GM04503 (cell line): ENCODE measurements at places on chromosomes 13 and 19.
A peak's percentile ranks its signal among the peaks of the same experiment; 100 is the strongest.

DNA sequence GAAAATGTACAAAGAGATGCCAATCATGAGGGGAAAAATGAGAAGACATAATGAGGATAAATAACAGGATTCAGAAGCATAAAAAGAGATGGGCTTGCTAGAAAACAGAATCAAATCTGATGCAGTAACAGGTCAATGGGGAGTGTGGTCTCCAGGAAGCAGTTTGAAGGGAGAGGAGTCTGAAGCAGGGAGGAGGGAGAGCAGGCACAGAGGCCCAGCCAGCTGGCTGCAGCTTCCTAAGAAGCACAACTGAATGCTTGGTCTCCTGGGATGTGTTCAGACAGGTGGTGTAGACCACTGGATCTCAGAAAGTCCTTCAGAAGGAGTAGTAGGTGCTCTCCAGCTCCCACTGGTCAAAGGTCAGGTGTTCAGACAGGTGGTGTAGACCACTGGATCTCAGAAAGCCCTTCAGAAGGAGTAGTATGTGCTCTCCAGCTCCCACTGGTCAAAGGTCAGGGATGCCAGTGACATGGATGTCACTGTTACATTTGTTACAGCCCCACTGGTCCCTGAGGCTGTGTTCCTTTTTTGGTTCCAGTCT lies 68.3 kb upstream of the UBAC2 start:
- DNase-seq = no peak

- DNase-seq = no peak
Measured at GRCh38 chr13:98324105-98324504, 147.0 kb upstream of the RNF113B start.

GRCh38 chr13:32246468-32246867 lies 68.7 kb downstream of the ZAR1L start:
- DNase-seq = no peak

DNA sequence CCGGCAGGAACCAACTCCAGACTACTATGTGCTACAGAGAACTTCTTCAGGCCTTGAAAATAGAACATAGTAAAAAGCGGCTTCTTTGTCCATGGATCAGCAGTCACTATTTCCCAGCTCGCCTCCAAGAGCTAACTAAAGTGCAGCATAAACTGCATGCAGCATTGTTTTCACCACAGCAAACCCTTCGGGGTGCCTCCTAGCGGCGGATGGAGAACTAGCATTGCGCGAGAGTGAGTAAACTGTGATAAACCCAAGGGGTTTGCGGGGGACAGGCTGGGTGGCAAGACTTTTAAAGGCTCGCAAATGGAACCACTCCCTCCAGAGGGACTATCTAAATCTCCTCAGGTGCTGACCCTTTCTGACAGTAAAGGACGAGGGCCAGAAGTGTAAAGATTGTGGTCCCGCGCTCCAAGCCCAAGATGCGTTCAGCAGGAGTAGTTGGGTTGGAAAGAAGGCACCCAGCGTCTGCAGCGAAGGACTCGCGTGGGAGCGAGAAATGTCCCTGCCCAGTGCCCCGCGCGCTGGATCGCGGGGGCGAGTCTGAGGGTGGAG lies 21.5 kb upstream of the SGCG start:
- no peak for DNase-seq

DNA sequence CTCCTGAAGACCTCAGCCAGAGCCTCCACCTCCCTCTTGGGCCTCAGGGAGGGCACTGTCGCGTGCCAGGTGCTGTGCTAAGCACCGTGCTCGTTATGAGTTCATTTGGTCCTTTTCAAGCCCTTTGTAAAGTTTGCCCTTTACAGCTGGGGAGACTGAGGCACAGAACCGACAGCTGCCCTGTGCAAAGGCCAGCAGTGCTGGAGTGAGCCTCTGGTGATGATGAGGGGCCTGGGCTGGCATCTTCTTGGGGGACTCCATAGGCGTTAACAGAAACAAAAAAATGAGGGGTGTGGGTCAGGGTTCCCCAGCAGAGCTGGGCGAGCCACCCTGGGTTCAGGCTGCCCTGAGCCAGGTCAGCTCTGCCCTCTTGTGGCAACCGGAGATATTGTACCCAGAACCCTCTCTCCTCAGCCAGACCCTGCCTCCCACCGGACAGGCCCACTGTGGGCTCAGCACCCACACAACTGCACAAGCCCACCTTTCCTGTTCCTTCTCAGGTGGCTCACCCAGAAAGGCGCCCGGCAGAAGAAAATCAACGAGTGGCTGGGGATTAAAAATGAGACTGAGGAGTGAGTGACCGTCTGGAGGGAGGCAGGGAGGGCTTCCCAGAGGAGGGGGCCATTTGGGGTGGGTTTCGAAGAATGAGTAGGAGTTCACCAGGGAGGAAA lies 5.5 kb upstream of the IFI30 start:
- no peak for DNase-seq

DNA sequence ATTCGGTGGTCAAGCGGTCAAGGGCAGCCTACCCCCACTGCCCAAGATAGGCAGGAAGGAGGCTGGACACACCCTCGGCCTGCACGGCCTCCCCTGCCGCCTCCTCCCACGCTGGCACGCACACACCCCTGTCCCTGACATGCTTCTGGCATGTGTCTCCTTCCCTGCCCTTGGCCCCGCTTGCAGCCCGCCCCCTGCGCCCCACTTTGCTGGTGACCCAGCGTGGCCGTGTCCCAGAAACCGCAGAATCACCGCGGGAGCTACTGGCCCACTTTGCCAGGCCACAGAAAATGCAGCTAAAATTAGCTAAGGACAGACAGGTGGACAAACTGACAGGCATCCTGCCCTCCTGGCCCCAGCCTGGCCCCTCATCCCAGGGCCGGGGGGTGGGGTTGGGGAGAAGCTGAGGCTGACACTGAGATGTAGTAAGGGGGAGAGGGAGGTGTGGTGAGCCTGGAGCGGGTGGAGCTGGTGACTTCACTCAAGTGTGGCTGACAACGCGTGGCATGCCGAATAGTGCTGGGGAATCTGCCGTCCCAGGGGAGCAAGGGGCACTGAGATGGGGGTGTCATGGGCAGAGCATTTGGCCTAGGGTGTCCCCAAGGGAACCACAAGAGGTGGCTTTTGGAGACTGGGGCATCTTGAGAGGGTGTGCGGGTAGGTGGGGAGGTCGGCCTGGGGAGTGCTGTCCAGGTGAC lies 2.4 kb downstream of the SHANK1 start:
- no peak for DNase-seq

- DNase-seq = no peak
Measured at GRCh38 chr13:114110091-114110829, 22.2 kb downstream of the RASA3 start.

DNA sequence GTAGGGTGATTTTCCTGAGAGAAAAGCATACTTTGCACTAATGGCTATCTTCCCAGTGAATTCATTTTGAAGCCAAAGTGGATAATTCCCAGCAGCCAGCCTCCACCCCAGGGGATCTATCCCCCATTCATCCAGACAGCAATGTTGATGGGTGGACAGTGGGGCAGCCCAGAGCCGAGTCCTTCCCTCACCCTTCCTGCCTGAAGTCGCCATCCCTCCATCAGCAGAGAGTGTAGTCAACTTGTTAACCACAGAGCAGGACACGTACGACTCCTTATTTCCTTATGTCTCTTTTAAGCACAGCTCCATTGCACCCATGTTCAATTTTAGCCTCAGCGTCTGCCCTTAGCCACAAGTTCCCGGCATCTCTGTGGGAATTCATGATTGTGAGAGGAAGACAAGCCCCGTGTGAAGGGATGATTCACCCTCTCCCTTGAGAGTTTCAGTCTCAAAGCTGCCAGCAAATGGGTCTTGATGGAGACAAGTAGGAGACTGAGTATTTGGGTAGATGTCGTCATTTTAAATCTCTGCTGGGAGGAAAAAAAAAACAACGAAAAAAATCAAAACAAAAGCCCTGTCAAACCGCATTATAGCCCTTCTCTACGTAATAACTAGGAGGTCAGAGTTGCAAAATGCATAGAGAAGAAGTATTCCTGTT lies 58.3 kb upstream of the MEDAG start:
- DNase-seq = peak; percentile 99

DNA sequence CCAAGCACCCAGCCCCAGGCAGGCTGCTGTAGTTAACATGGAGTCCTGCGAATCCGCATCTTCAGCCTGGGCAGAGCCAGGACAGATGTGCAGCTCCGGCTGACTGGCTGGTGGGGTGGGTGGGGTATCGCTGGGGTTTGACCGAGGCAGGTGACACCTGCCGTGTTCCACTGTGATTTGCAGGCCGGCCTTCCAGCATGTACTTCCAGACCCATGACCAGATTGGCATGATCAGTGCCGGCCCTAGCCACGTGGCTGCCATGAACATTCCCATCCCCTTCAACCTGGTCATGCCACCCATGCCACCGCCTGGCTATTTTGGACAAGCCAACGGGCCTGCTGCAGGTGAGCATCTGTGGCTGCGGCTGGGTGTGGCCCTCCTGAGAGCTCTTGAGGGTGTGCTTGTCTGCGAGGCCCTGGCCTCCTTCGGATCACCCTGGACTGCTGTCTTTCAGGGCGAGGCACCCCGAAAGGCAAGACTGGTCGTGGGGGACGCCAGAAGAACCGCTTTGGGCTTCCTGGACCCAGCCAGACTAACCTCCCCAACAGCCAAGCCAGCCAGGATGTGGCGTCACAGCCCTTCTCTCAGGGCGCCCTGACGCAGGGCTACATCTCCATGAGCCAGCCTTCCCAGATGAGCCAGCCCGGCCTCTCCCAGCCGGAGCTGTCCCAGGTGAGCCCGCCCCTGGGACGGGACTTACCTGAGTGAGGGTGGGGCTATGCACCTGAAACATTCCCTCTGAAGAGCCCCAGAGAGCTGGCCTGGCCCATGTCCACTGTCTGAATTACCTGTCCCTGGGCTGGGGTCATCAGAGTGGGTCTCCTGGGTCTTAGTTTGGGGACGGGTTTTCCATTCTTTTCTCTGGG lies 30.6 kb downstream of the CERS1 start:
- DNase-seq = no peak

- no peak for DNase-seq
Measured at GRCh38 chr19:14272623-14273022, 66.7 kb upstream of the ADGRL1 start.

- no peak for DNase-seq
Measured at GRCh38 chr13:31912647-31913401, 118.8 kb upstream of the FRY start.

DNA sequence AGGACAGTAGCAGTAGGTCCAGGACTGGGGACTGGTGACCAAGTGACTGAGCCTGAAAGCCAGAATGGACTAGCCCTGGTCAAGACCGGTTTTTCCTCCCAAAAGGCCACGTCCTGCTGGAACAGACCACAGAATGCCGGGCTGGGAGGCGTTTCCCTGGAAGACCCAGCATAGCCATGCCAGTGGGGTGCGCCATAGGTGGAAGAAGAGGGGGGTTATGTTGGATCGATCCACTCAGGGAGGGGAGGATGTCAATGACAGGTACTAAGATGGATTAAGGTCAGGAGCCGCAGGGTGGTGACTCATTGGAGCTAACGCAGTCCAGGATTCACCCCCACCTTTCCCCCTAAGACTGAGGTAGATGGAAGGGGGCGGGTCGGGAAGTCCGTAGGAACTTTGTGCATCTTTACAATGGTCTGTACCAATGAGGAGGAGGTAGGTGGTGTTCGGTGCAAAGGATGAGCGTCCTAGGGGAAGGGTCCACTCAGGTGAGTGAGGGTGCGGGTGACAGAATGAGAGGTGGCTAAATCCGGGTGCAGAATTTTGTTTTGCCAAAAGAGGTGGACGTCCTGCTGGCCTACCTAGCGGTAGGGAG lies 21.0 kb downstream of the VASP start:
- DNase-seq = no peak

DNA sequence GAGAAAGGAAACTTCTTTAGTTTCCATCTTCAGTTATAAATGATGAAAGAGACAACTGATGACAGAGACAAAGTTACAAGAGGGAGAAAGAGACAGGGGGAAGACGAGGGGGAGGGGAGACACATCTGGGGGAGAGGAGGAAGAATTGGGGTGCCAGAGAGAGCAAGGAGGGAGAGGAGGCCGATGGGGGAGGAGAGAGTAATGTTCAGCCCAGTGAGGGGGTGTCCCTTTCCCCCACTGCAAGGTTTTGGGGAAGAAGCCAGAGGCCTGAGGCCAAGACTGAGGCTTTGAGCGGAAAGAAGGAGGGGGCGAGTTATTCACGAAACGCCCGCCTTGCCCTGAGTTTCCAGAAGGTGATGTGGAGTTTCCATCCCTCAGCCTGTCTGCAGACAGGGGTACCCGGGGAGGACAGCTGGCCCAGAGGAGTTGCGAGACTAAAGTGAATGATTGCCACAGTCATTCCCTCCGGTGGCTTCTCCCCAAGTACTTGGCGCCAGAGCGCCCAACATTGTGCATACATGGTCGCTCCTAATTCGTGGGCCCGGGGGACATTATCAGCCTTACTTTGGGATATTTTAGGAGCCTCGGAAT lies 558 bp upstream of the PPAN start:
- no peak for DNase-seq

GRCh38 chr13:79735228-79735627 lies 254.3 kb downstream of the NDFIP2 start:
- peak; percentile 13 for DNase-seq

DNA sequence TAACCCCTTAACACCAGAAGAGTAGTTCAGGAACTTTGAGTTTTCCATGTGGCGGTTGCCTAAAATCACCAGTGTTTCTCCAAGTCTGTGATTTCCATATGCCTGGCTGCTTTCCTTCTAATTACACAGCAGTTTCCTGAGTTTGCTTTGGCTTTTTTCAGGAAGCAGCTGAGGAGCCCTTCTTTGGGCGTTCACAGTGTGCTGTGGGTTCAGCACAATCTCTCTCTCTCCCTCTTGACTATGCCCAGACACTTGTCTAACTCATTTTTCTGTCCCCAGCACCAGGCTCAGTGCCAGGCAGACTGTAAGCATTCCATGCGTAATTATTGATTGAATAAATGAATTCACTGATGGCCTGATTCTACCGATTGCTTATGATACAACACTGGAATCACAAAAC lies 19.7 kb downstream of the SCEL start:
- no peak for DNase-seq

DNA sequence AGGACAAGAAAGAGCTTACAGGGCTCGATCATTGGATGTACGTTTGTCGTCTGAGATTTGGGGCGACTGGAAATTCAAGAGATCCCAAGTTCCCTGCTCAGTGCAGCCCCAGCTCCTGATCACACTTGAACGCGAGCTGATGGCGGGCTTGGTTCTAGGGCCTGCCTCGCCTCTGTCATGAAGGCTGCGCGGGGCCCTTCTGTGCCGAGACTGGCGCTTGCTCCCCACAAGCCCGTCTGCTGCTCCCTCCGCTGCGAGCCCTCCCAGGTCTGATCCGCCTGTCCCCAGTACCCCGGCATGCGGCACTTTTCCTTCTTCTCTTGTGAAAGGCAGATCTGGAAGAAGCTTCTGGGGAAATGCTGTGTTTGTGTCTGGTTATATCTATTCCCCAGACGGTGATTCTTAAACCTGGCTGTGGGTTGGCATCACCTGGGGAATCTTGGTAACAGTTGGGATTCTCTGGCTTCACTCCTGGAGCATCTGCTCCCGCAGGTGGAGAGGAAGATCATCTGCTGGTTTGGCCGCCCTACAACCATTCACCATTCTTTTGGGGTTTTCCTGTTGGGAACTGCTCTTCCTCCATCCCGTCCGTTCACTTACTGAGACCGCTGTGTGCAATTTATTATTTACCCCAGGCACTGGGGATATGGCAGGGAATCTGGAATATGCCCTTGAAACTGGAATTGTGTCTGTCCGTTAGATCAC lies 43.6 kb downstream of the SIPA1L3 start:
- DNase-seq = no peak

- no peak for DNase-seq
Measured at GRCh38 chr19:31266731-31267130, 82.5 kb downstream of the TSHZ3 start.
